ENCODE measurements at places on chromosomes 1 and 21.

GRCh38 chr1:187244623-187245022, 415.9 kb downstream of the PLA2G4A start:
- DNase-seq, result no peak

DNA sequence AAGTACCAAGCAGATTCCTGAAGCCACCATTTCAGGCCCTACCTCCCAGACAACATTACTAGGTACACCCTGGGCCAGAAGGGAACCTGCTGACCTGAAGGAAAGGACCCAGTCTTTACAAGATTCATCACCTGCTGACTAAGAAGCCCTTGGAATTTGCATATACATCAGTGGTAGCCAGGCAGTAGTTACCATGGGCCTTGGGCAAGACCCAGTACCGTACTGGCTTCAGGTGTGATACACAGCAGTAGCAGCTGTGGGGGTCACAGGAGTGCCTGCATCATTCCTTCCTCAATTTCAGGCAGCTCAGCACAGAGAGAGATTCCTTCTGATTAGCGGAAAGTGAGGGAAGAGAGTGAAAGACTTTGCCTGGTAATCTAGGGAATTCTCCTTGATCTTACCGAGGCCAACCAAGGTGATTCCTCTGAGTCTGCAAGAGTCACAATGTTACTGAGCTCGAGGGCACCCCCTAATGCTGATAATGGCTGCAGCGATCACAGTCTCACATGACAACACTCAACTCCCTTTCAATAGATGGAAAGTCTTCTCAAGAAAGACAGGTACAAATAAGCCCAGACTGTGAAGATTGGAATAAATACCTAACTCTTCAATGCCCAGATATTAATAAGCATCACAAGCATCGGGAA, 22.0 kb upstream of the UHMK1 start:
- no peak for DNase-seq

DNA sequence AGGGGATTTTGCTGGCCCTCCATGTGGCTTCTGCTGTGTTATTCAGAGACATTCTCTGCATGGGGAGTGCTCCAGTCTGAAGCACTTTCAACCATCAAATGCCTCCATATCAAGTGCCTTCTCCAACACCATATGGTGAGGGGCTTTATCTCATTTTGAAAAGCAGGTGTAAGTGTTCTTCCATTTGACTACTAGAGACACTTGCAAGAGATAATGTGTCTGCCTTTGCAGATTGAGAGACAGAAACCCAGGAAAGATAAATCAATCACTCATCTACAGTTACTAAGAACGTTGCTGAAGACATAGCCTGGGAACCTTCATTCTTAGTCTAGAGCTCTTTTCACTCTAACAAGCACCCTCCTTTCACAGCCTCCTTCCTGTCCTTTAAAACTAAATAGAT, 29.5 kb upstream of the REG4 start:
- DNase-seq, result no peak

DNA sequence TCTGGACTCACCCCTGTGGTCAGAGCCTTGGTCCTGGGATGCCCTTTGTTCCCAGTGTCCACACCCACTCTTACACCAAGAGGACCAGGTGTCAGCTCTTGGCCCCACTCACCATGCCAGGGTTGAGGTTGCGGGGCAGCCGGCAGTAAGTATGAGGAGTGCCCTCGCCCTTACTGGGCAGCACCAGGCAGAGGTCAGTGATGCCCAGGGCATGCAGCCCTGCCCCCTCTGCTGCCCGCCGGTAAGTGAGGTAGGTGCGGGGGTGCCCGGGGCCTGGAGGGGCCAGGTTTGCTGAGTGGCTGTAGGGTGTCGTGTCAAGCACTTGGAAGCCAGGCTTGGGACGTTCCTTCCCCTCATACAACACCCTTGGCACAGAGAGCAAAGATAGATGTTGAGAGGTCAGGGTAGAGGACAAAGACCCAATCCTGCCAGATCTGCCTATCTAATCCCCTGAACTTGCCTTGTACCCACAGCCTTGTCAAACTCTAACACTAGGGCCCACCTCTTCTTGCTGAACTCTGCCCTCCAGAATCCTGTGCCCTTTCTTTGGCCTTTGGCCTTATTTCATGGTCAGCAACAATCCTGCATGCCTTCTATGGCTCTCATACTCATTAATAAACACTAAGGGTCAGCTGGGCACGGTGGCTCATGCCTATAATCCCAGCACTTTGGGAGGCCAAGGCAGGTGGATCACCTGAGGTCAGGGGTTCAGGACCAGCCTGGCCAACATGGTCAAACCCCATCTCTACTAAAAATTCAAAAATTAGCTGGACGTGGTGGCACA, 3.6 kb downstream of the DENND4B start:
- no peak for DNase-seq

DNA sequence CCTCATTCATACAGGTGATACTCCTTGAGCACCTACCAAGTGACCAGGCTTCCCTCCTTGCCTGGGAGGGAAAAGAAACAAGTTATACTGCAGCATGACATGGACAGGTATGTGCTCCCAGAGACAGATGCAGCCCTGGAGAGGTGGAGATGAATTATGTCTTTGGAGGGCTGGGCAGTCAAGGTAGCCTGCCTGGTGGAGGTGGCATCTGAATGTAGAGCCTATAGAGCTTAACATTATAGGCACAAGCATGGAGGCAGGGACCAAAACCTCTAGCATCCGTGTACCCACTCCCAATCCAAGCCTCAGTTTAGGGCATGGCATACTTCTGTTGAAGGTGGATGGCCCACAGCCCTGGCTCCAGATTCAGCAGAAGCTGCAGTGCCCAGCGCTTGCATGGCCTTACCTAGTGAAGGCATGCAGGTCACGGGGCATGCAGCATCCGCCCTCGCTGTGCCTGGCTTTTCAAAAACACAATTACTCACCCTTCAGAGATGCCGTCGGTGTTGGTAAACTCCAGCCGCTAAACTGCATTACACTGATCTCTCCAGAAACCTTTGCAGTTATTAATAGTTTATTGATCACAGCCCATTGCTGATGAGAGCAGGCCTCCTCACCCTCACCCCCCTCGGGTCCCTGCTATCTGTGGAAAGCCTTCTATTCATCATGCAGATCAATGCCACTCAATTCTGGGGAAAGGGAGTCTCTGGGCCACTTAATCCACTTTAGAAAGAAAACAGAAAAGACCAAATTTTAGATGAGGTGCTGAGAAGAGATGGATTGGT, 151.1 kb upstream of the KLHDC7A start:
- no peak for DNase-seq

DNA sequence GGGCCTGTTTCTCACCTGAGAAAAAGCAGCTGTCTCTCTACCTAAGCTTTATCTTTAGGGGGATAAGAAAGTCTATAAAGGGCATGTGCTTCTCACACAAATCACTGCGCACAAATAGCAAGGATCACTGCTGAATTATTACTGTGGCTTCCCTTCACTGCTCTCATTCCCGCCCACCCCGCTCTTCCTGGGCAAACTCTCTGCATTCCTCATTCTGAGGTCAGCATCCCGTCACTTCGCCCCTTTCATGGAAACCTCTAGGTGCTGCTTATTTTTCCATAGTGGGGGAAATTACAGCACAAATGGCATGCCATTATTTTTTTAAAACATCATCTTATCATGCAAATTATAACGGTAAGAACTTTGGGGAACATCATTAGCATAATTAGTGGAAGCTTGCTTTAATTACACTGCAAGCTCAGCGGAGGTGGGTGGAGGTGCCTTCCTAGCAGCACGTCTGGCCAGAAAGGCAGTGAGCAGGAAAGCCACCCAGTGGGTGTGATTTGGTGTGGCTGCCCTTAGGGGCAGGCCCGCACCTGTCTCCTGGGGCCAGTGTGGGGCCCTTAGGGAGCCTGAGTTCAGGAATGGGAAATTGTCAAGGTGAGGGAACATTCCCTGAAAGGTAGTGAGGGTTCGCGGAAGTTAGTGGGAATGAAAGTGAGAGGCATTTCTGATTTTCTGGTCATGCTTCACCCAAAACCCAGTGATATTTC, 105.9 kb downstream of the LAMC2 start:
- DNase-seq, result no peak
